Stimulated activated CD4-positive, alpha-beta T cell treated with anti-CD3 and anti-CD28 coated beads, Interleukin-4, amount 100 ng/mL, for 48 hours (primary cell): ENCODE measurements at places on chromosomes 5 and 9.

GRCh38 chr5:684751-685216, 8.4 kb downstream of the TPPP start:
- DNase-seq: no peak

GRCh38 chr5:21613971-21614488, 1239.1 kb downstream of the CDH12 start:
- no peak for DNase-seq

GRCh38 chr5:115575167-115576070, 26.9 kb downstream of the TICAM2 start:
- DNase-seq: no peak

GRCh38 chr5:16774806-16775205, 158.0 kb upstream of the RETREG1 start:
- no peak for DNase-seq

DNA sequence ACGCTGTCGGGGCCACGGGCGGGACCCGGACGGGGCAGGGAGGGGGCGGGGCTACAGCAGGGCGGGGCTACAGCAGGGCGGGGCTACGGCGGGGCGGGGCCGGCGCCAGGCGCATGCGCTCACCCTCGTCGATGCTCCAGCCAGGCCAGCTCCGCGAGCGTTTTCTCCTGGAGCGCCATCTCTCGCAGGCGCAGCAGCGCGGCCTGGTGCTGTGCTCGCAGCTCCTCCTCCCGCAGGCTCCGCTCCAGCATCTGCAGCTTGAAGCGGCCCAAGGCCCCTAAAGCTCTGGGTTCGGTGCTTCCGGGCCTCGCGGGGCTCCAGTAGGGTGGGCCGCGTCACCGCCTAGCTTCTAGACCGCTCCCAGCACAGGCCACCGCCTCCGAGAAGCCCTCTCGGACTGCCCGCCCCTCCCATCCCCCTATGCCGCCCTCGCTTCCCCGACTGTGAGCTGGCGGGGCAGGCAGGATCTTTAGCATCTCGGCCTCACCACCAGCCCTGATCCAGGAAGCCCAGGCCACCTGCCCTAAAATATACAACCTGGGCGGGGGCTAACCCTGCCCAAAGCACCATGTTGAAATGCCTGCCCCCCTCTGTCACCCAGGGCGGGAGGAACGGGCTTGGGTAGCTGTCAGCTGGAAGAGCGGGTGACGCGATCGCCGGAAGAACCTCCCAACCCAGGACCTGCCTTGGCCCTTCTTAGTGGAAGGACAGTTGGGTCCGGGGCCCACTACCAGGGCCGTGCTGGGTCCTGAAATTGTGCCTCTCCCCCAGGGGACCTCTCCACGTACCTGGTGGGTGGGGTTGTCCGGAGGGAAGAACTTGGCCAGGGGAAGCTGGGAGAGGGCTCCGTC, 21.9 kb upstream of the QSOX2 start:
- peak; percentile 84 for DNase-seq

DNA sequence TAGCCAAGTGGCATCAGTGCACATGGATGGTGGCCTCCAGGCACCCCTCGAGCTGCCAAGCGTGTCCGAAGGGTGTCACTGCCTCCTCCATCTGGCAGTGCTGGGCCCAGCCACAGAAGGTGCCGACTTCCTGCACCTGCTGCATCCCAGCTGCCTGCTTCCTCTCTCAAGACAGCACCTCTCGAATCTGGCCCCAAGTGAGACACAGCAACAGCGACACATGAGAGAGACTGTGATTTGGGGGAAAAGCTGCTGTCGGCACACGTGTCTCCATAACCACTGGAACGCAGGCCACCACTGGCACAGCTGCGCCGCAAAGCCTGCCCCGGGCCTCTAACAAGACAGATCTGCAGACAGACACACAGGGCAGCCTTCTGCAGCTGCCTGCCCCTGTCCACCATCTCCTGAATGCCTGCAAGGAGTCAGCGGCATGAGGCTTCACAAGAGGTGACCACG, 8.8 kb downstream of the CLPTM1L start:
- DNase-seq: no peak

DNA sequence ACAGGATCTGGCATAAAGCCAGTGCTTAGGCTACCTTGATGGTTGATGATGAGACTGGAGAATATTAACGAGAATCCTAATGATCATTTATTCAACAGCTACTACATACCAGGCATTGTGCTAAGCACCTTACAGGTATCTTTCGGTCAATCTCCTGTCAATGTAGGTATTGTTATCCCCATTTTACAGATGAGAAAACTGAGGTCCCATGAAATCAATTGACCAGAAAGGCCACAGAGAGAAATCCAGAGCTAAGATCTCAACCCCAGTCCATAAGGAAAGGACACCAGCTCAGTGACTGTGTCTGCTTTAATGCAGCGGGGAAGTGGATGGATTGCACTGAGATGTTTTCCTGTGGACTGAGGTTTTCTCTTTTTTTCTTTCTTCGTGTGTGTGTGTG, 63.3 kb downstream of the ARHGEF37 start:
- no peak for DNase-seq

DNA sequence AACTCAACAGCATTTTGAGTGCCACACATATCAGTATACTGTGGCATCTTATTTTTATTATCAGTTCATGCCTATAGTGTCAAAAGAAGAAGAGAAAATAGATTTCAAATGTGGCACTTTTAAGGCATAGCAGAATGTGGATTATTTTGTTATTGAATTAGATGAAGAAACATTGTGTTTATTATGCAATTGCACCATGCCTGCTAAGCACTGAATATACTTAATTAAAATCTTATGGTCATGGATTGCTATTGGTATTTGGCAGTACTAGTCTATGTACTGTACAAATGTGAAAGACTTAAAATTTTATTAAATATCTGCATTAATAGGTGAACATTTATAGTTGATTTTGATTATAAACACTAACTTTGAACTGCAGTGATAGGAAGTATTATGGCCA, 128.8 kb downstream of the FER start:
- no peak for DNase-seq

DNA sequence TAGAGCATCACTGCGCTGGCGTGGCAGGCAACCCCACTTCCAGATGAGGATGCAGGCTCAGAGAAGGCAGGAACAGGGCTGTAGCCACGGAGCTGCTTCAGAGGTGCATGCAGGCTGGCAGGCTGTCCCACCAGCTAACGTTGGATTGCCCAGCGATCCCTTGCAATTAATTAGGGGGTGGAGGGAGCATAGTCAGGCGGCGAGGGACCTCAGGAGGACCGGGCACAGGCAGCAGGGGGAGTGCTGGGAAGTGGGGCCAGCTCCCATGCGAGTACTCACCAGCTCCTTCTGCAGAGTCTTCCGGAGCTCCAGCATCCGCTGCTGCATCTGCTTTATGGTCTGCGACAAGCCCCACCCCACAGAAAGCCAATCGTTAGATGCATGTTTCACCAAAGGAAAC, 20.3 kb downstream of the ARPC5L start:
- DNase-seq: no peak

DNA sequence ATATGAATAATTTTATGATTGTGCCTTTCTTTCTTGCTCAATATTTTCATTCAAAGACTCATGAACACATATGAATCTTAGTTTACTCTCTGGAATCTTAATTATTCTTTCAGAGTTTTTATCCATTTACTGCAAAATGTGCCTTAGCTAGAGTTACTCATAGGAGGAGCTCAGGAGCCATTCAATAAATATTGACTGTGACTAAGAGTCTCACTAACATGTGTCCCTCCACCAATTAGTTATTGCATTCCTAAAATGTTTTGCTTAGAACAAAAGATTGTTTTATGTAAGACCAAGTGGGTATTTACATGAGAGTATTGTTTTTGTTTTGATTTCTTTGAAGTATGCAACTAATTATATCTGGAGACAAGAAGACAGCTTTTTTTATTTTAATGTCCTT, 218.4 kb upstream of the MAST4 start:
- DNase-seq: no peak

GRCh38 chr9:123044586-123044985, 11.1 kb downstream of the GPR21 start:
- no peak for DNase-seq

- no peak for DNase-seq
These were observed 164.9 kb downstream of the KDM4C start for GRCh38 chr9:6922680-6923079.

DNA sequence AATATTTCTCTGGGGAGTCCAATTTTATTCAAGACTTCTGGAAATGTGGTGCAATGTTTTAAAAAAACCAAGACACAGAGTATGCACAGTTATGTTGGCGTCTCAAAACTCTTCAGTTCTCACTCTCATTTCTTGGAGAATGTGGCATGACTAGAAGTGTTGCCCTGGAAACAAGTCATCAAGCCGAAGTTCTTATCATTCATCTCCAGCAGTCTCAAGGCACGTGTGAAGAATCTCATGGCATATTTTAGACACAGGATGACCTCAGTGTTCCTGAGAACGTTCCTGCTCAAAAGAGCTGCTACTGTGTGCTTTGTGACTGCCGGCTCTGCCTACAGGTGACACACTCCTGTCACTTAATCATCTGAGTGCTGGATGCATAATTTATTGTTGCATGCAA, 147.4 kb upstream of the IRX4 start:
- DNase-seq: no peak

DNA sequence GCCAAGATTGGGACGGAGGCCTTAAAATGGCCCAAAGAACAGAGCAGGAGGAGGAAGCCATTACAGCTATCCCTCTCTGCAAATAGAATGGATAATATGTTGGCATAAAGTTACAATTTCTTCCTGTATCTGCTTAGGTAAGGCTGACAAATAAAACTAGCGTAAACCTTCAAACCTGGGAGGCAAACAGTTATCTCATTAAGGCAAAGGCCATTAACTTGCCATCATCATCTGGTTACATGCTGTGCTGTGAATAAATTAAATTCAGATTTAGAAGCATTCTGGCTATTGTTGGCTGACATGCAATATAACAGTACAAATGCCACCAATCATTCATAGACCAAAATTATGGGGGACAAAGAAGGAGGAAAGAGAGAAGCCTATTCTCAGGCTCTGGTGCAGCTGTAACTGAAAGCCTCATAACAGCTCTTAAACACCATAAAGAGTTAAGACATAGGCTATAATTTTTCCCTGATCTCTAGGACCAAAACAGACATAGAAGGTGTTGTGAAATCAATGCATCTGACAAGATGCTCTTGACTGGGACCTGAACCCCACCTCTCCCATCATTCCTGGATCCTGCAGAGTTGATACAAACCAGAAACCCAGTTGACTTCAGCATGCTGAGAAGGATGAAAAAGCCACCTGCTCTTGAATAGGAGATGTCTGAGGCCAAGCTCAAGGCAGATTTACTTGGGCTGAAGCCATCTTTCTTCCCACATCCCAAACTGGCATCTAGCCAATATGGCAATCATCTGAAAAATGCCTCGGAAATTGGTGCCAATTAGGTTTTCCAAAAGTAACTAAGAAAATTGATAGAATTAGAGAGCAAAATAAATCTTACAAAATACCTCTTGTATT, 62.5 kb downstream of the PLCXD3 start:
- no peak for DNase-seq

GRCh38 chr9:134174073-134174449, 9.7 kb upstream of the RNU6ATAC start:
- DNase-seq: no peak

DNA sequence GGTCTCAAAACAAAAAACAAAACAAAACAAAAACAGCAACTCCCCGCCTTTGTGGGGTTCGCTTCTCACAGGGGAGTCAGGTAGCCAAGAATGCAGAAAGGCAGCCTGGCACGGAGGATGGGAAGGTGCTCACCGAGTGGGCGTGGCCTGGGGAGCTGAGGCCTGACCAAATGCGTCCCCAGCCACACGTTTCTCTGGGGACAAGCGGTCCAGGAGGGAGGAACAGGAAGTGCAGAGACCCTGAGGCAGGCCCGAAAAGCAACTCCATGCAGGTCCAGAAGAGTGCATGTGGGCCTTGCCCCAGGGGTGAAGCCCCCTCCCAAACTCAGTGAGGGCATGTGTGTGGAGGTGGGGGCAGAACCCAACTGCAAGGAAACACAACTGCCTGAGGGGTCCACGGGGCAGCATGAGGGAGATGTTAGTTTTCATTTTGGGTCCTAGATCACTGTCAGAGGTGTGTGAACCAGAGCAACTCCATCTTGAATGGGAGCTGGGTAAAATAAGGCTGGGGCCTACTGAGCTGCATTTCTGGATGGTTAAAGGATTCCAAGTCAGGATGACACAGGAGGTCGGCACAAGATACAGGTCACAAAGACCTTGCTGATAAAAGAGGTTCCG, 2.6 kb upstream of the UAP1L1 start:
- no peak for DNase-seq

DNA sequence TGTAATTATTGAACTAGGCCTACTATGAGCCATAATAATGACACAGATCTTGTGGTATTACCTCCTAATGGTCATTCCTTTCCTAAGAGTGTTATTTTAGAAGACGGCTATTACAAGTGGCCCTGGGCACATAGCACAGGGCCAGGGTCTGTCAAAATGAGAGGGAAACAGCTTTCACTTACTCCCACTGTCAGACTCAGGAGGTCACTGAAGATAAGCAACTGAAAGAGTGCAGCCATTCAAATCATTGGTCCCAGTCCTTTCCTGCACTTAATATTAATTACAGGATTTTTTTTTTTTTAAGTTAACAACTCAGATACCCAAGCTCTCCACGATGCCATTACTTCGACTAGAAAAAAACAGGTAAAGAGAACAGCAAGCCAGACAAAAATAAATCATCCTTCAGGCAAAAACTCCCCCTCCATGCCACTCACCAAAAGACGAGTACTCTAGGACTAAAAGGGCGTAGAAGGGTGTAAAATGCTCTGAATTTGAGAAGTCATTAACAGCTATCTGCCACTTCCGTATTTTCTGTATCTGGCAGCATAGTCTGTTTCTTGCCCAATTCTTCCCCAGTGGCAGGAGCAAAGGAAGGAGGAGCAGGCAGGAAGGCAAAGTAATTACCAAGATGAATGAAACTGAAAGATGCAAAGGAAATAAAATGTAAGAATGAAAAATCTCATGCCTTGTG, 87.4 kb downstream of the ZNF608 start:
- no peak for DNase-seq

DNA sequence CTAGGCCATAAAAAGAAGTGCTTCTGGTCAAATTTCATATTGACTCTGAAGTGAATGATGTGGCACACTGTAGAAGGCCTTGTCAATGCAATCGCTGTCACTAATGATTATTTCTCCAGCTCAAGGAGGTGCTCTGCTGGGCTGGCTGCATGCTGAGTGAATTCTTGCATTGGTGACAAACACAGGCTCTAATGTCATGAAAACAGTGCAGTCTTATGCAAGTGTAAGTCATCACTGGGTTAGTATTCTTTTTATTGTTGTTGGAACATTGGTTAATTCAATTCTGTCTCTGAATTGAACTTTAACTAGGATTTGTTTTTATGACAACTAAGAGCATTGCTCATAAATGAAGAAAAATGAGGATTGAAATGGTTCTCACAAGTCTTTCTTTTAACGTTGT, 57.3 kb upstream of the CD180 start:
- no peak for DNase-seq
